Stimulated activated CD8-positive, alpha-beta memory T cell treated with anti-CD3 and anti-CD28 coated beads, Interleukin-7, amount 100 ng/mL, for 1 hour (primary cell): ENCODE measurements at places on chromosomes 5 and 9.

DNA sequence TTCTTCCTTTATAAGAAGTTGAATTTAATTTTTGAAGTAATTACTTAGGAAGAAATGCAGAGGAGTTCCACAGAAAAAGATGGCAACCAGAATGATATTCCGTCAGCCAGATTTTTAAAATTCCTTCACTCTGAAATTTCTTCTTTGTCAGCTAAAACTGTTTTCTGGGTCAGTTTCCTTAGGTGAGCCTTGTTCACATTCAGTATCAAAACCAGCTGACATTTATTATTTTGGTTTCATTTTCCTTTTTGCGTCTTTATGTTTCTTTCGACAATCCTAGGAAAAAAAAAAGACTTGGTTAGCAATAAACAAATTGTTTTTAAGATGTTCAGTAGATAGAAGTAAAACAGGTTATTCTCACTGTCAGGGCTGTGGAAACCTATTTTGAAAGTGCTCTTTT lies 4.1 kb upstream of the IARS1 start:
- no peak for DNase-seq

- no peak for DNase-seq
These were observed 18.6 kb downstream of the SERINC5 start for GRCh38 chr5:80237243-80237642.

- DNase-seq: peak; percentile 31
These were observed 33.1 kb downstream of the APTX start for GRCh38 chr9:32968101-32969011.

GRCh38 chr5:66969963-66970362 lies 226.6 kb downstream of the CD180 start:
- DNase-seq: no peak

DNA sequence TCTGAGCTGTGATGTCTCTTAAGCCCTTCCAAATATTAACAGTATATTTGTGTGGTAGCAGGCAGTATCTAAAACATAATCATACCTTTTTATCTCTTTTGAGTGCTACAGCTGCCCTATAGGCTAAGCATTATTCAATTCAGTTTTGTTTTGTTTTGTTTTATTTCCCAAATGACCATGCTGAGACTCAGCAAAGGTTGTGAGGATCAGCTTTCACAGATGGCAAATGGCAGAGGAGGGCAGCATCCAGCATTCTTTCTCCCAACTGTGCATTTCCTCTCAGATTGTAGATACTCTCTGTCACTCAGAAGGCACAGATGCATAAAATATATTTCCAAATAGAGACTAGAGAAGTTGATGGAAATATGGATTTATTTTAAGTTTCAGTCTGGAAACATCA lies 90.7 kb downstream of the DAPK1 start:
- no peak for DNase-seq

DNA sequence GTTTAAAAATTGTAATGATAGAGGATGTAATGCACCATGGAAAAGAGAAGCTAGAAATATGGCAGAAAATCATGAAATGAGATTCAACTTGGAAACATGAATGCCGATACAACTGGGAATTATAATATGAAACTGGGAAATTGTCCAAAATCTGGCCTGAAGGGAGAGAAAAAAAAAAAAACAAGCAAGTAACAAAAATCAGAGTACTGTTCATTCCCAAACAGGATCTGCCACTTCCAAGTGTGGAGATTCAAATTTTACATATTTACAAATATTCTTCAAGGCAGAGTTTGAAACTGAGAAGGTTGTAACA lies 56.6 kb upstream of the MOCS2 start:
- DNase-seq: no peak

GRCh38 chr9:104772714-104773510 lies 9.0 kb downstream of the NIPSNAP3B start:
- DNase-seq: no peak

DNA sequence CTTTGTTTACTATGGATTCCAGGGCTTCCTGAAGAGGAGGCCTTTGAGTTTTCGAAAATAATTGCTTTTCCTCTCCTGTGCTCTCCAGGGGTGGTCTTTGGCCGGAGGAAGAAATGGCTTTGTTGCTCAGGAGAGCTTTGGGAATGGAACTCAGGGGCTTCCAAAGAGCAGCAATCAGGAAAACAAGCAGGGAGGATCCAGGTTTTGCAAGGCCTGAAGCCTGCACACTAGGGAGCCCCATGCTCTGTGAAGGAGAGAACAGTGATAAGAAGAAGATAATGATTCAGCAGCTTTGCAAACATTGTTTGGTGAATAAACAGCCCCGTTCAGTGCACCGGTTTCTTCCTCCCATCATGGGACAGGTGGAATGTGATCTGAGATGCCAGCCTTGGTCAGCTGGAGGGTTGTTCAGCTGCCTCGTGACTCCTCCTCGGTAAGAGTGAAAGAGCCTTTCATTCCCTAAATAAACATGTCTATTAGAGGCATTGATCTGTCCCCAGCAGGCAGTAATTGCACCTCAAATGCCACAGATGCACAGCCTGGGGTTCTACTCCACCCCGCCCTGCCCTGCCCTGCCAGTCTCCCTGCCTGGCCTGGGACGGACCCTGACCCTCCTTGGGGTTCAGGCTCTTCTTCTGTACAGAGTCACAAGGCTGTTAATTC lies 11.5 kb upstream of the ALDH1B1 start:
- DNase-seq: no peak

DNA sequence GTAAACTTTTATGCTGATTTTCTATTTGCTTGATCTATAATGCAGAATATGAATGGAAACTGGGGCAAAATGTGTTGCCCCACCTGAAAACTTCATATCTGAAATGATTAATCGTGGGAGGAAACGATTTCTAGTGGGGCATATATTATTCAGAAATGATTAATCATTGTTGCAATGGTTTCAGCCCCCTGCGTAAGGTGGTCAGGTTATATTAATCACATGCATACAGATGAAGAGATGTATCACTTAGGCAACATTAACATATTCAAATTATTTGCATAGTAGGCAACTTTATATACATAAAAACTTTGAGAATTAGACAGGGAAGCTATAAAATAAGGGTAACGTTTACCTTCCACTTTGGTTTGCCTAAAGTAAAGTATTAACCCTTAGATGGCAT lies 49.8 kb downstream of the LSM11 start:
- no peak for DNase-seq

GRCh38 chr5:174511714-174512253 lies 212.6 kb upstream of the MSX2 start:
- DNase-seq: no peak

DNA sequence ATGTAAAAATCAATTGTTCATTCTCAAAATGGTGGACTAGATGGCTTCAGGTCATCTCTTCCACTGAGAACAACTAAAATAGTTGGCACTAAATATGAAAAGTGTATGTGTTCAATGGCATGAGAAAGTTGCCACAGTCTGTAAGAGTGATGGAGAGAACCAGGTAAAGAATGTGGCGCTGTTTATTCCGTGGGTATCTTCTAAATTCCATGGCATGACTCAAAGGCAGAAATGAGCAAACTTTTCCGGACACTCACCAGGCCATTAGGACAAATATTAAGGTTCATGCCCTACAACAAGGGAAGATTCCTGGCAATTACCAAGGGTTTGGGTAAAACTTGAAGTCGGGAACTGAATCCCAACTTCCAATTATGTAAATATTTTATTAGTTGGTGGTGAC lies 825.4 kb upstream of the CDH6 start:
- DNase-seq: no peak

- DNase-seq: no peak
These were observed 47.1 kb upstream of the PSD2 start for GRCh38 chr5:139748505-139748826.
